ENCODE measurements at places on chromosomes 12 and 14.

DNA sequence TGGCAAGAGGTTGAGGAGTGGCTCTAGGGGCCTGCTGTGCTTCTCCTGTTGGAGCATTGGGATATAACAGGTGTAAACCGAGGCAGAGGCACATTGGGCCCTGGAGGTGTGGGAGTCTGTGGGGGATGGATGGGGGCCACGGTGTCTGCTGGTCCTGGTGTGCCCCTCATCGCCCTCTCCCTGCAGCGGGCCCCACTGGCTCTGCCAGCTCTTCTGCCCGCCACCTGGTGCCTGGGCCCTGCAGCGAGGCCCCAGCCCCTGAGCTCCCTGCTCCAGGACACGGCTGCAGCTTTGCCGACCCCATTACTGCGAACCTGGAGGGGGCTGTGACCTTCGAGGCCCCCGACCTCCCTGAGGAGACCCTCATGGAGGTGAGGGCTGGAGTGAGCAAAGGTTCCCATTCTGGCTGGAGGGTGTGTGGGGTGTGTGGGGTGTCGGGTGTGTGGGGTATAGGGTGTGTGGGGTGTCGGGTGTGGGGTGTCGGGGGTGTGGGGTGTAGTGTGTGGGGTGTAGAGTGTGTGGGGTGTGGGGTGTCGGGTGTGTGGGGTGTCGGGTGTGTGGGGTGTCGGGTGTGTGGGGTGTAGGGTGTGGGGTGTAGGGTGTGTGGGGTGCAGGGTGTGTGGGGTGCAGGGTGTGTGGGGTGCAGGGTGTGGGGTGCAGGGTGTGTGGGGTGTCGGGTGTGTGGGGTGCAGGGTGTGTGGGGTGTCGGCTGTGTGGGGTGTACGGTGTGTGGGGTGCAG is 10.6 kb upstream of the PUS1 start:
- DNase-seq, result no peak

GRCh38 chr12:54230555-54230954 is 41.8 kb upstream of the SMUG1 start:
- no peak for DNase-seq

DNA sequence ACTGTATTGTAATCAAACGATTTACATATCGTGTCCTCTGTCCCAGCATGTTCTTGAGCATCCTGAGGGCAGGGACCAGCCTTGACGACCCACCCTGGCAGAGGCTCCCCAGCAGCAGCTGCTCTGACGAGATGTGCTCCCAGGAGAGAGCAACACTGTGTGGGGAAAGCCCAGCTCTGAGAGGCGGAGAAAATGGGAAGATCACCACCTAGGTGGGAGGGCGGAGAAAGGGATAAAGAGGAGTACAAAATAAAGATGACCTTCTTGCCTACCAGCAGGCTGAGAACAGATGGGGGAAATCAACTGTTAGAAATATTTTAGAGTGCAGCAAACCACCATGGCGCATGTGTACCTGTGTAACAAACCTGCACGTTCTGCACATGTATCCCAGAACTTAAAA is 71.5 kb upstream of the CAPRIN2 start:
- no peak for DNase-seq

- no peak for DNase-seq
Observed at GRCh38 chr12:132492522-132492921, 2.6 kb downstream of the FBRSL1 start.

DNA sequence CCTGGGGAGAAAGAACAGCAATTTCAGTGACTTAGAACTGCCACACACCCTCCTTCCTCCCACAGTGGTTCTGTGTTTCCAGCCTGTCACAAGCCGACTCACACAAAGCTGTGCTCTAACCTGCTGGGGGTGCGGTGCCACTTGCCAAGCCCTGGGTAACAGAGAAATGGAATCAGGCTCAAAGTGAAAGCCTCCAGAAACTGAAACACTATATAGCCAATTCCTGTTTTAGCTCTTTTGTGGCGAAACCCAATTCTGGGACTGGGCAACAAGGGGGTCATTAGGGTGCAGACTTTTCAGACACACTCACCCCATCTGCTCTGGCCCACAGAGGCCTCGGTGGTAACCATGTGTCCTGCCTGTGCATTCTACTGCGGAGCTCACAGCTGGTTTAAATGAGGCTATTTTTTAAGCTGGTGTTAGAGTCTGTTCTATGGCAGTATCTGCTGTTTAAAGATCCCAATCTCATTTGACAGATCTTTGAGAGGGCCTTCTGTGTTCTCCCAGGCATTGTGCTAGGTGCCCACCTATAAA is 15.2 kb upstream of the ACTR6 start:
- DNase-seq, result peak; percentile 30

GRCh38 chr12:47306130-47306529 is 226.4 kb upstream of the AMIGO2 start:
- DNase-seq, result no peak

DNA sequence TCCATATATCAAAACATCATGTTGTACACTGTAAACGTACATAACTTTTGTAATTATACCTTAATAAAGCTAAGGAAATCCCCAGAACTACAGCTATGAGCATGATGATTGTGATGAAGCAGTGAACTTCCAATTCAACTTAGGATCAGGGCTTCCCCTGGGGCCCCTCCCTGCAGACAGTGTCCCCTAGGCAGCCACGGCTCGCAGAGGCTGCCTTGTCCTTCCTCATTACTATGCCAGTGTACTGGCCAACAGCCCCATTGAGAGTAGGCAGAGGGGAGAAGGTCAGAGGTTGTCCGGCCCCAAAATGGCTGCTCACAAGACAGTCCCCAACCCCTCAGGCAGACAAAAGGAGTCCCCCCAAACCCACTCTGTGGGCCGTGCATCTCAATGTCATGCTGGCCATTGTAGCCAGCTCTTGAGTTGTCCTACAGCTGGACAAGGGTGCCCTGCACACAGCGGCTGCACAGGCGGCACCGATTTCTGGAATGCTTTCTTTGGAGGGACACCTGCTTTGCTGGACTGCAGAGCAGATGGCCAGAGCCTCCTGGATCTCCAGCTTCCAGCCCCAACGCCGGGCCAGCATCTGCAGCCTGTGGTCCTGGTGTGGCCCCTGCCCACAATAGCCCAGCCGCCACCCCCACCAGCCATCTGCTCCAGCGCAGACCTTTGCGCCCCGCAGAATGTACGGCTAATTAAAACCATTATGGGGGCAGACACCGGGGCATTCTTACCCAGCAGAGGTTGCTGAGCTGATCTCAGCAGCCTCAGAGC is 46.1 kb downstream of the NIN start:
- no peak for DNase-seq

DNA sequence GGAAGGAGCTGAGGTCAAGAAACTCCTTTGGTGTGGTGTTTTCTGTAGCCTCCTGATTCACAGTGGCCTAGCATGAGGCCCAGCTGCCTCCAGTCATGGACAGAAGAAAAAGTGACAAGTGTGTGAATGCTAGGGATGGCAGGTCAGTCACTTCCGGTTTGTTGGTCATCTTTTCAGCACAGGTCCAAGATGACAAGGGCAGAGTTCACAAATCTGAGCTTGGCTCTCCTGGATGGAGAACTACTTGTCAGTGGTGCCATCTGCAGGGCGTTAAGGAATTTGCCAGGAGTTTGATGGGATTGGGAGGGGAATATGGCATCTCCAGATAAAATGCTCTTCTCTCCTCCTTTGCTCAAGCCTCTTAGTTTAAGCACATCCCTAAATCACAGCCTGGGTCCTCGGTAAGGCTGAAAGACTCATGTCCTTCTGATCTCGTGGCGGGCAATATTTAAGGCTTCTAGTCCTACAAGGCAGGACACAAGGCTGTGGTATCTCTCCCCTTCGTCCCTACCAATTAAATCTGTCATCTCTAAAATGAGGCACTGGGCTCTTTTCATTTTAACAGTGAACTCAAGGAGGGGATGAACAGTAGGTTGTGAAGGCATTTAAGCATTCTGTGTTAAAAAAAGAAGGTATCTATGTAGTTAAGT is 10.0 kb downstream of the TUBA1B start:
- DNase-seq, result peak; percentile 81

- no peak for DNase-seq
Observed at GRCh38 chr12:20211541-20211940, 156.8 kb upstream of the PDE3A start.

DNA sequence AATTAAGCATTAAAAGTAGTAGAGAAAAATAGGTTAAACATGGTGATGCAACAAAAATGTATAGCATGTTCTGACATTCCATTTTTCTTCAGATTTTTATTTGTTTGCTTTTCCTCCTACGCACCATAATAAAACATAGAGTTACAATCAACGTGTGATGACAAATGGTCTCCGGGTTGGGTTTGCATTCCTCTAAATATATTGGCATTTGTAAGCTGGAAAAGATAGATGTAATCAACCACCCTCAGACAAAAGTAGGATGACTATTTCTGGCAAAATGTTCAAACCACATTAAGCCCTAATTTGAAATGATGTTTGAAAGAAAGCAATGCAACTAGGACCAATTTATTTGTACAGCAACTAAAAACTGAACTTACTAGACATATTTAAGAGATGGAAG is 58.4 kb downstream of the SLC25A21 start:
- DNase-seq, result no peak

- DNase-seq, result no peak
Observed at GRCh38 chr14:102973706-102974285, 51.3 kb downstream of the AMN start.

DNA sequence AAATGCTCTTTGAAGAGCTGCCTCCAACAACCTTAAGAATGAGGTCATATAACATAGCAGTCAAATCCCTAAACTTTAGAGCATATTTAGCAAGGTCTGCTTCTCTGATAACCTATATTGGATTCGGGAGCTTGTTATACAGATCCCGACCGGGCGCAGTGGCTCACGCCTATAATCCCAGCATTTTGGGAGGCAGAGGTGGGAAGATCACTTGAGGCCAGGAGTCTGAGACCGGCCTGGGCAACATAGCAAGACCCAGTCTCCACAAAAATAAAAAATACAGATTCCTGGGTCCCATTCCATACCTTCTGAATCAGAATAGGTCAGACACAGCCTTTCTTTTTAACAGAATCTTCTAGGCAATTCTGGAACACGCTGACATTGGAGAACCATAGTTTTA is 46.7 kb downstream of the SPRING1 start:
- no peak for DNase-seq

- no peak for DNase-seq
Observed at GRCh38 chr14:23115039-23115731, 3.9 kb downstream of the CEBPE start.

GRCh38 chr14:68145539-68145938 is 326.0 kb downstream of the RAD51B start:
- no peak for DNase-seq

DNA sequence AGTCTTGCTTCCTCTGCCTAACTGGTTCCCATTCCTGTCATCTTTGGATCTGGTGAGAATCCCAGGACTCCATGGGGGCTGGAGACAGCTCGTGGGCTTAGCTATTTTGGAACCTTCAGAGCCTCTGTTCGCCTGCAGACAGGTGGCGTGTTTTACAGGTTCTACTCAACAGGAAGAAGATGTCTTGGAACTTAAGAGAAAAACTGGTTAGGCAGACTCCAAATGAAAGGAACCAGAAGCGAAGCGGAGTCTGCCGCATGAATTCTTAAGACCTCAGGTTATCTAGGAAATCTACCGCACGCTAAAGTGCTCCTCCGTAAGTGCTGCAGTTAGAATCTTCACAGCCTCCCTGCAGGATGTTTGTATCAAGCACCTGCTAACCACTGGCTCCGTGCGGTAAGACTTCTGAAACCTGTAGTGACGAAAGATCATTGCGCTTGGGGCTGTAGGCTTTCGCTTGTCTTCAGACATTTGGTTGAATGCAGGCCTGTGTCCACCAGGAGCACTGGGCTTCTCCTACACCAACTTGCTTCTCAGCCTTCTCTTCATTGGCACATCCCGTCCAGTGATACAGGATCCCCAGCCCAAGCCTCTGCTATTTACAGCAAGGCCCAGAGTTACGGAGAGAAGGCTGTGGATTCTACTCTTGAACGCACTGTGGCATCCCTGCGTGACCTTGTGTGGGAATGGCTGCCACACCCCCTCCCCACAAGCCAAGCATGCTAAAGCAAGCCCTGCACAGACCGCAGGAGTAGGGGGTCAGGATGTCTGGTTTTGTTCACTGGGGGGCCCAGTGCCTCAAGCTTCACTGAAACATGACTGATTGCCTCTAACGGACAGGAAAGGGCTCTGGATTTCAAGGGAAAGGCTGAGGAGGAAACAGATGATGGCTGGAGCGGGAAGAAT is 35.0 kb downstream of the ACADS start:
- peak; percentile 44 for DNase-seq

- DNase-seq, result no peak
Observed at GRCh38 chr14:96938946-96939345, 141.8 kb downstream of the VRK1 start.

GRCh38 chr12:100612606-100613005 is 39.1 kb downstream of the GAS2L3 start:
- DNase-seq, result peak; percentile 59

DNA sequence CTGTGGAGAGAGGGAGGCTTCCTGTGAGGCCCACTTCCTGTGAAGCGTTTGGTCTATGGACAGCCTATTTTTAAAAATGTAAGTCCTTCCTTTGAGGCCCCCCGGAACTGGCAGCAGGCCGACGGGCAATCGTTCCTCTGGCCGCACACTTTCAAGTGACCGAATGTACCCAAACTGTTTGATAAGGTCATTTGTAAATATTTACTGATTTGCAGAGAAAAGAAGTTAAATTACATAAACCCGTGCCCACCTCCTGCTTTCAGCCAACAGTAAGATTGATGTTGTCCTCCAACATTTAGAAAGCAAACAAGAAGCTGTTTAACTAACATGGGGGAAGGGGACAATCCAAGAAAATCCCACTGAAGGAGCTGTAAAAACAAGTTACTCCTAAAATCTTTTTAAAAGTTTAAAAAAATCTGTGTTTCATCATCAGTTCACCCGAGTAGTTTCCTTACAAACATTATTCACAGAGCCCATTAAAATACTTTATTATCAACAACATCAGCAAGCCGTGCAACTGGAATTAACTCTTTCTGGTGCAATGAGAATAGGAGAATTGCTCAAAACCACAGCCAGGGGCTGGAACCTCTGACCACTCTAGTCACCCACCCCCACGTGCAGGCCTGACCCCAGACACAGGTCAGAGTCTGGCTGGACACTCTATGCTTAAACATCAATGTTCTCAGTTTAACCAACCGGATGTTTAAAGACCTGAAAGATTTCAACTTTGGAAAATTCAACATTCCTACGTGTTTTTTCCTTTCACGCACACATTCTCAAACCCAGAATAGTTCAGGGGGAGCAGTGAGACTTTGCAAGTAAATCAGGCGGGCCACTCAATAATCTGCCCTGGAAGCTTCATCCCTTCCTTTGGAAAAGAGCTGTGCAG is 65.3 kb downstream of the FOXN3 start:
- peak; percentile 76 for DNase-seq

DNA sequence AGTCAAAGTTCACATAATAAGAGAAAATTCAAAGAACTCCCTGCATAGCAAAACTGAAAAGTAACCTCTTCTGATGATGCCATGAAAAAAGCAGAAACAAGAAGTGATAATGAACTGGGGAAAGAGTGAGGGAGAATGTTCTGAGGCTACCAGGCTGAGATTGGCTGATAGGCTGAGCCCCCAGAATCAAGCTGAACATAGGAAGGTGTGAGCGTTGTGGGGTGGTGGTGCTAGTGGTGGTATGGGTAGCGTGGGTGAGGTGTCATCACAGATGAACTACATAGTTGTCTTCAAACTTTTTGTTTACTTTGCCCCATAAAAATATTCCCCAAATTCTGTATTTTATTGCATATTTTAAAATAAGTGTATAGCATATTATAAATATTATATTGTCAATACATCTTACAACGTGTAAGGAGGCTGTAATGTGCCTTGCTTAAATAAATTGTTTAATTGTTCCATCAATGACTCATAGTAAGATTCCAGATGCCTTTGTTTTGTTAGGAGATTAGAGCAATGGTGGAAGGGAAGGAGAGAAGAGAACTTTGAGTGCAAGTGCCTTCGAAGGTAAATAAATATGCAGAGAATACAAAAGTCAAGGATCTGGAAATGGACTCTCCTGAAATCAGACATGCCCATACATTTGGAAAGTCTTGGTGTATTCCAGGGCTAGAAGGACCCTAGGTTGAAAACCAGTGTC is 15.8 kb upstream of the CFAP54 start:
- peak; percentile 6 for DNase-seq

All from stomach (tissue), 19 donors.